Stimulated activated CD8-positive, alpha-beta memory T cell treated with anti-CD3 and anti-CD28 coated beads, Interleukin-4, amount 100 ng/mL, for 24 hours (primary cell): ENCODE measurements at places on chromosomes 1 and 21.
A peak's percentile ranks its signal among the peaks of the same experiment; 100 is the strongest.

DNA sequence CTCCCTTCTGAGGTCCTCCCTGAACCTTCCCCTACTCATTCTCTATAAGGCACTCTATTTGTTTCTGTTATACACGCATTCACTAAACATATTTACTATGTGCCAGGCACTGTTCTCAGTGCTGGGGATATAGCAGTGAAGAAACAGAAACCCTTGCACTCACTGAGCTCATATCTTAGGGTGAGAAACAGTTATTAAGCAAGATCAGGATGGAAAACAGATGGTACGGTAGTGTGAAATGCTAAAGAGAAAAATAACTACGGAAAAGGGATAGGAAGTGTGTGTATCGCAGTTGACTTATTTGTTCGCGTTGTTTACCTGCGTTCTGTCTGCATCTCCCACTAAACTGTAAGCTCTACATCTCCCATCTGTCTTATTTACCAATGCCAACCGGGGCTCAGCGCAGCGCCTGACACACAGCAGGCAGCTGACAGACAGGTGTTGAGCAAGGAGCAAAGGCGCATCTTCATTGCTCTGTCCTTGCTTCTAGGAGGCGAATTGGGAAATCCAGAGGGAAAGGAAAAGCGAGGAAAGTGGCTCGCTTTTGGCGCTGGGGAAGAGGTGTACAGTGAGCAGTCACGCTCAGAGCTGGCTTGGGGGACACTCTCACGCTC, 572 bp downstream of the CYB5RL start:
- no peak for DNase-seq

GRCh38 chr21:36159356-36159921, 2.8 kb downstream of the DOP1B start:
- DNase-seq: no peak

DNA sequence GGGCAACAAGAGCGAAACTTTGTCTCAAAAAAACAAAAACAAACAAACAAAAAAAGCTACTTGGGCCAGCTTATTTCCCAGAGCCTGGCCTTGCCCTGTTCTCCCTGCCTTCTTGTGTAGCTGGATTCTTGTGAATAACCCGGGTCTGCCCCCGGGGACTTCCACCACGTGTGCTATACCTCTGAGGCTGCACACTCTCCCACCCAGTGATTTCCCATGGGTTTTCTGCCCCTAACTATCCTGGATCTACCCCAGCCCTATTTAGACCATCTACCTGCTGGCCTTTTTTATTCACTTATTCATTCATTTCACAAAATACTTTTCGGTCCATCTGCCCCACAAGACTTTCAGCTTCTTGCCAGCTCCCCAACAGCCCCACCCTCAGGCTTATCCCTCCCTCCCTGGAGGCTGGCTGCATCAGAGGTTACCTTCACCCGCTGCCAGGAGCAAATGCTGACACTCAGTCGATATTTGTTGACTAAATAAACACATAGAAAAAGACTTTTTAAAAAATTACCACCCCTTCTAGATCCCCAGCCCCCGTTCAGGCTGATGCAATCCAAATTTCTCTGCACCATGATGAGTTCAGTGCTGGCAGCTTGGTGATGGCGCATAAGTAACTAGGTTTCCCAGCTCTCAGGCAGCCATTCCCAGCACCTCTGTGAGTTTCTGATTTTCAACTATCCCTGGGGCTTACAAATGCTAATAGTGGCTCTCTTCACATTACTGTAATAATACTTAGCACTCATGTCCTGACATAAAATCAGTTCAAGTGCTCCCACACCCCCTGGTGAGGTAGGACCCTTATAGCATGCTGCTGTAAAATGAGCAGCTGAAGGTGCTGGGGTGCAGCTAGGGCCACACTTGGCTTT, 30.7 kb upstream of the TARBP1 start:
- DNase-seq: no peak

- peak; percentile 19 for DNase-seq
Measured at GRCh38 chr1:211133393-211133835, 534 bp downstream of the KCNH1 start.

GRCh38 chr1:119703666-119704450, 7.9 kb upstream of the PHGDH start:
- no peak for DNase-seq

- no peak for DNase-seq
Measured at GRCh38 chr1:36530261-36530660, 47.5 kb upstream of the CSF3R start.

GRCh38 chr1:228768355-228769000, 33.2 kb downstream of the RHOU start:
- no peak for DNase-seq

DNA sequence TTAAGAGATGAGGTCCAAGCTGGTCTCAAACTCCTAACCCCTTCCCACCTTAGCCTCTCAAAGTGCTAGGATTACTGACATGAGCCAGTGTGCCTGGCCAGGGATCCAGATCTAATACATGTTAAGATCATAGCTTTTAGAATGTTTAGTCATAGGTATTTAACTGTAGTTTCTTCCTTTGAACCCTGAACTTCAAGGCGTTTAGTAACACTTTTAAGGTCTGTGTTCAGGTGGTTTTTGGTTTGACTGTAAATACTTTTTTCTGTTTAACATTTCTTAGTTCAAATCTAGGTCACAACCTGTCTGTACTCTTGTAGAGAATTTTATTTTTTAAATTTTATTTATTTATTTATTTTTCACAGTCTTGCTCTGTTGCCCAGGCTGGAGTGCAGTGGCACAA, 28.1 kb downstream of the RAP1A start:
- no peak for DNase-seq

DNA sequence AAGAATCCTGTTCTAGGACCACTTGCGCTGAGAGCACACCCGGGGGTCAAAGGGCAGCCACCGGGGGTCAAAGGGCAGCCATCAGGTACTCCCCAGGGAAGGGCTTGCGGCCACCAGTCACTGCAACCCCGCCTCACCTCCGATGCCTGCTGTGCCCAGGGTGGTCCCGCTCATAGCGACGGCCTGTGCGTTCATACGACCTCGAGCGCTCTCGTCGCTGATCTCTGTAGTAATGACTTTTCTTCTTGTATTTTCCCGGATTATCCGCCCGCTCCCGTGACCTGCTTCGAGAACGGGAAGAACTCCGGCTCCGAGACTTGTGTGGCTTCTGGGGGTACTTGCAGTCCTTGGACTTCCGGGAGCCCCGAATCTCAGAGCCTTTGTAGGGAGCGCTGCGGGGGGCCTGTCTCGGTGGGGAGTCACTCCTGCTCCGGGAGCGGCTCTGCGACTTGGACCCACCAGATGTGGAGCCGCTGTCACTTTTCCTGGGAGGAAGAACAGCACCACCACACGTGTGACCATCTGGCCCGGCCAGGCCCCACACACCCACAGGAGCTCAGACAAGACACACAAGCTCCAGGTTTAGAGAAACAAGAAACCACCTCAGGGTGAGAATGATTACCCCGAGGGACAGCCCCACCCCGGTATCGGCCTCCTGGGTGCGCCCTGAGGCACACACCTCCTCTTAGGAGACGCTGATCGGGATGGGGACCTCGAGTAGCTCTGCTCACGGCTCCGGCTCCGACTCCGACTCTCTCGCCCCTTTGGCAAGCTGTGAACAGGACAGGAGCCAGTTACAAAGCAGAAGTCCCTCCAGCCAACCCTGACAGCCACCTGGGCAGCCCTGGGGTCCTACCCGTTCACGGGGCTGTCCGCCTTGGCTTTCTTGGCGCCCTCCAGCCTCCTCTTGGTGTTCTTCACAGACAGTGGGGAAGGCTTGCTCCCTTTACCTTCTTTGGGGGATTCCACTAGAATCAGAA, 11.7 kb downstream of the CCNL2 start:
- no peak for DNase-seq

DNA sequence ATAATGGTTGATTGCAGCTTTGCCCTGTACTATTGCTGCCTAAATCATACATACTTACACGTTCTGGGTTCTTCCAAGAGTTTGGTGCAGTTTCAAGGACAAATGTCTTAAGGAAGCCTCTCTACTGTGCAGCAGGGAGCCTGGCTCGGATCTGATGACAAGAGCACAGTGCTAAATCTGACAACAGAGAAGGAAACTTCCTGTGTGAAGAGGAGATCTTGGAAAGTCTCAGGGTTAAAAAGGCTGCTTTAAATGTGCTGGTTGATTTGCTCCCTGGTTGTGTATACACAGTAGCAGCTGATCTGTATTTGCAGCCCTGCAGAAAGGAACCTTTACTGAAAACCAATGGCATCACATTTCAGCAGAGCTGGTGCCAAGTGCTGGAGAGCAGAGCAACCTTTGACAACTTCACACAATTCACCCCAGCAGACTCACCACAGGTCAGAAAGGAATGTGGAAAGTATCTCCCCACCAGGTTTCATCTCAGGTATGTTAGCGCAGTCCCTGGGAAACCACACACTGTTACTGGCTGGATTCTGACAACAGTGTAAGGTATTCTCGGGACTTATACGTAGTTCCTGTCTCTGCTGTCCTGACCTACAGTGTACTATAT, 355.0 kb upstream of the ESRRG start:
- DNase-seq: no peak

DNA sequence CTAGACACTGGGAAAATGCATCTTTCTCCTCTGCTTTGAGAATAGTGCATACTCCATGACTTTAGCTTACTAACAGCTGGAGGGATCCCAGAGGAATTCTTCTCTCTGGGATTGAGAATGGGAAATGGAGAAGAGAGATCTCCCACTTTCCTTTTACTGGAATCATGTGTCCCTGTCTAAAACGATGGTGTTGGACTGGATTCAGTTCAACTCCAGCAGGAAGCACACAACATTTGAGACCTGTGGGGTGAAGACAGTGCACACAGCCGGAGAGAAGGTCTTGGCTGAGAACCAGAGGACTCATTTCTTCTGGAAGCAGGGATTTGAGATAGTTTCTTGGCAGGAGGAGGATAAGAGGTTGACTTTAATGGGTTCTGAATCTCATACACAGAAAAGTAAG, 58.7 kb downstream of the TRABD2B start:
- no peak for DNase-seq

- DNase-seq: peak; percentile 24
Measured at GRCh38 chr21:33949516-33950430, 34.2 kb upstream of the ATP5PO start.

DNA sequence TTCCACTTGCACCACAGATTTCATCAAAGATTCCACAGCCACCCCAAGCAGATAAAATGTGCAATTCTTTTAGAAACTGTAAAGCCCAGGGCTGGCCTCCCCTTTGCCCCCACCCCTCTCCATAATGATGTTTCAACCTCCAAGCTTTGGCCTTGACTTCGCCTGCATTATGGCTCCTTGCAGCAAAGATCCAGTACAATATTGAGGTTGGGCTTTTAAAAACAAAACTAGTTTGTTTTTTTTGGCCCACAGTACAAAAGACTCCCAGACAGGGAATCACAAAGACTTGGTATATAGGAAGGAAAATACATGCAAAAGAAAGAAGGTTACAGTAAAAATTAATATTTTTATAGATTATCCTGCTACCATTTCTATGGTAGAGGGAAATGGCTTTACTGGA, 356.5 kb upstream of the PTBP2 start:
- DNase-seq: no peak

DNA sequence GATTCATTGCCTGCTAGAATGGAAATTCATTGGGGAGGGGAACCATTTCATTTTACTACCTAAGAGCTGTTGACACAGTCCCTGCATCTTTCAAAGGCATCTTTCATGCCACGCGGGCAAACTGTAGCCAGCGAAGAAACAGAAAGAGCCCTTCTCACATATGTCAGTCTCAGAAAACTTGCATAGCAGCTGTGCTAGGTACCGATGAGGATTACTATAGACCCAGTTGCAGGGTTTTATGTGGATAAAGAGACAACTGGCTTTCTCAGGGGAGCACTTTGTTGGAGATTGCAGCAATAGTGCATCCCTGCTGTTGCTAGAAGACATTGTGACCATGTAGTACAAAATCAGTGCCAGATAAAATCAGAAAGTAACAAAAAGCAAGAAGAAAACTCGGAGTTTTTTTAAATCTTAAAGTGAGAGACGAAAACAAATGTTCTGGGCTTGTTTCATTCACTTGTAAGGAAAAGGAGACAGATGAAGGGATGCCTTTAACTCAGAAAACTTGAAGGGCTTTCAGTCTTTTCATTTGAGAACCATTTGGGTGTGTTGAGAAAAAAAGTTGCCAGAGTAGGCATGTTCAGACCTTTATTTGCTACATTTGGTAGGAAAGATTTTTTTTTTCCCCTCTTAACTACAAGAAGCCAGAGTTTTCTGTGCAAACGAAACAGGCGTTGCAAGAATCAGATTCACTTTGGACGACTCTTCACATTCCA, 804.1 kb downstream of the USP25 start:
- DNase-seq: no peak

- DNase-seq: no peak
Measured at GRCh38 chr1:36384542-36385409, 948 bp downstream of the STK40 start.

- no peak for DNase-seq
Measured at GRCh38 chr1:59485949-59486348, 189.1 kb downstream of the FGGY start.

DNA sequence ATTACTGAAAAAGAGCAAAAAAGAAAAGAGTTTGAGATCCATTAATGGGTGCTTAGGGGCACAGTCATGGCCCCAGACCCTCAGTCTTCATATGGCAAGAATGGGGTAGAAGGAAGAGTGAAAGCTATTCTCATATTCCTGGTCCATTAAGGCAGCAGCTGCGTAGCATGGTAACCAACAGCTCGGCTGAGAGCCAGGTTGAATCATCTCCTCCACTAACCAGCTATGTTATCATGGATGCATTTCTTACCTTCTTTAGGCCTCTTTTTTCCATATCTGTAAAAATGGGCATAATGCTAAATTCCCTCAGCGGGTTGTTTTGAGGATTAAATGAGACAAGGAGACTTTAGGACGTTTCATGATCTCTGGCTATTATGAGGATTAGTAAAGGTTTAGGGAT, 15.0 kb upstream of the SARS1 start:
- no peak for DNase-seq

DNA sequence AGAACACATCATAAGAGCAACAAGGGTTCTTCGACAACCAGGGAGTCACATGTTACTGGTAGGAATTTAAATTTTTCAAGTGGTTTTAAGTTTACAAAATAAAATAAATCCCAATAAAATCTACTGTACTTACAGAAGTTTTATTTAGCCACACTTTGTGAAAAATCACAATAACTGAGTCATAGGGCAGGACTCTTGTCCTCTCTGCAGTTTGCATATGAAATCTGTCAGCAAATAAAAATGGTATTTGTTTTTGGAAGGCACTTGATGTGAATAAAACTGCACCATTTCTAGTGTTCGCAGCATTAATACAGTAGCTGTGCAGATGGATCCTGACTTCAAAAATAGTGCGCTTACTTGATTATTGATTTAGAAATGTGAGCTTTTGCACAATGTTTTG, 150.4 kb downstream of the LBR start:
- no peak for DNase-seq

DNA sequence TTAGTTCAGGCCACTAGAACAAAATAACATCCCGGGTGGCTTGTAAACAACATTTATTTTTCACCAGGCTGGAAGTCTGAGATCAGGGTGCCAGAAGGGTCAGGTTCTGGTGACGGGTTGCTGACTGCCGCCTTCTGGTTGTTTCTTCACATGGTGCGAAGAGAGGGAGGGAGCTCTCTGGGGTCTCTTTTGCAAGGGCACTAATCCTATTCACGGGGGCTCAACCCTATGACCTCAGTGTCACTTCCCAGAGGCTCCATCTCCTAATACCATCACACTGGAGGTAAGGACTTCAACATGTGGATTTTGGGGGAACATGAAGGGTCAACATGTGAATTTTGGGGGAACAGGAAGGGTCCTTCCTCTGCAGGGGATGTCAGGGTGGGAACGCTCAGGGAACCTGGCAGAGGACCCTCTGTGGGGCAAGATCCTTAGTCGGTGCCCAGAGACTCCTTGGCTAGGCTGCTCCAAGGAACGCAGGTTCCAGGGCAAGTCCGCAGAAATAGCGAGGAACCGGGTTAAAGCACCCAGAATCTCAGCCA, 8.7 kb upstream of the C2CD2 start:
- no peak for DNase-seq

- no peak for DNase-seq
Measured at GRCh38 chr1:65149351-65150107, 1.5 kb downstream of the AK4 start.
